Activated naive CD4-positive, alpha-beta T cell treated with anti-CD3 and anti-CD28 coated beads, Interleukin-2, amount 50 U/mL, for 72 hours (primary cell): ENCODE measurements at places on chromosomes 11 and 22.

DNA sequence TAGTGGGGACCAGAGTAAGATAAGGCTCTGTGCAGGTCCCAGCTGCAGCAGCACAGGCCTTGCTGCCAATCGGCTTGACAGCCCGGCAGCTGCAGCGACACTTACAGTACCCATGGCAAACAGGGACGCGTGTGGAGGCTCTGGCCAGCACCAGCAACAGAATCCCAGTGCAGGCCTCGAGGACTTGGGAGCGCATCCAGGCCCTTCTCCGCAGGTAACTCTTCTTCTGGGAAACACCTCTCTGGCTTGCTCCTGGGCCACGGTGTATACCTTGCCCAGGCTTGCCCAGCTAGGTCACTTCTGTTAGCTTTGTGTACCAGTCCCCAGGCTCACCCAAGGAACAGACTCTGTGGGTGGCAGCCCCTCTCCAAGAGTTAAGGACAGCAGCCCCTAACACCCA, 126.7 kb downstream of the CTTN start:
- no peak for DNase-seq

DNA sequence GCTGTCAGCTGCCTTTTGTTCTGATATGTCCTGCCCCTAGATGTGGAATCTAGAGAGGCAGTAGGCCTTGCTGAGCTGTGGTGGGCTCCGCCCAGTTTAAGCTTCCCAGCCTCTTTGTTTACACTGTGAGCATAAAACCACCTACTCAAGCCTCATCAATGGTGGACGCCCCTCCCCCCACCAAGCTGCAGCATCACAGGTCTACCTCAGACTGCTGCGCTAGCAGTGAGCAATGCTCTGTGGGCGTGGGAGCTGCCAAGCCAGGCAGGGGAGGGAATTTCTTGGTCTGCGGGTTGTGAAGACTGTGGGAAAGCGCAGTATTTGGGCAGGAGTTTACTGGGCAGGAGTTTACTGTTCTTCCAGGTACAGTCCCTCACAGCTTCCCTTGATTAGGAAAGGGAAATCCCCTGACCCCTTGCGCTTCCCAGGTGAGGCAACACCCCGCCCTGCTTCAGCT, 98.5 kb downstream of the SMCO4 start:
- no peak for DNase-seq

DNA sequence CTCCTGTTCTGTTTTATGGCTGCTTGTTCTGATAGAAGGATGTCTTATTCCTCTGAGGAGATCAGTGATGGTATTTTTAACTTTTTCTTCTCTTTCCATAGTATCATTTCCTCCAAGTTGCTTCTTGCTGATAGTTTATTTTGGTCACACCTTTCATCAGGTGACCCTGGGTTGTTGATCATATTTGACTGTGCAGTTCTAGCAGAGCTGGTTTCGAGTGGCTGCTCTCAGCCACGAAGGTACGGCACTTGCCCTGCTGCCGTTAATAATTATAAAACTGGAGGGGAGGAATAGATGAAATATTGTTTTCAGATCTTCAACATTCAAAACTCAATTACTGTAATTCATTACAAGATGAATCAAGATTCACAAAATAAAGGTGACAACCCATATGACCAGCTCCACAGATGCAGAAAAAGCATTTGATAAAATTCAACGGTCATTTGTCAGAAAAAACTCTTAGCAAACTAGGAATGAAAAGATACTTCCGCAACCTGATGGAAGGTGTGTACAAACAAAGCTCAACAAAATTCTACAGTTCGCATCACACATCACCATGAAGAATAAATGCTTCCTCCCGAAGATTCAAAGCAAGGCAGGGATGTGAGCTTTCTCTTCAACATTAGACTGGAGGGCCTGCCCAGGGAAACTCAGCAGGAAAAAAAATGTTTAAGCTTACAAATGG, 59.2 kb upstream of the RTL6 start:
- no peak for DNase-seq

- no peak for DNase-seq
Observed at GRCh38 chr22:24289741-24290163, 19.1 kb downstream of the SPECC1L start.

GRCh38 chr22:45860201-45860600, 116.8 kb downstream of the WNT7B start:
- no peak for DNase-seq

GRCh38 chr11:70742553-70743291, 344.4 kb downstream of the CTTN start:
- DNase-seq: no peak

DNA sequence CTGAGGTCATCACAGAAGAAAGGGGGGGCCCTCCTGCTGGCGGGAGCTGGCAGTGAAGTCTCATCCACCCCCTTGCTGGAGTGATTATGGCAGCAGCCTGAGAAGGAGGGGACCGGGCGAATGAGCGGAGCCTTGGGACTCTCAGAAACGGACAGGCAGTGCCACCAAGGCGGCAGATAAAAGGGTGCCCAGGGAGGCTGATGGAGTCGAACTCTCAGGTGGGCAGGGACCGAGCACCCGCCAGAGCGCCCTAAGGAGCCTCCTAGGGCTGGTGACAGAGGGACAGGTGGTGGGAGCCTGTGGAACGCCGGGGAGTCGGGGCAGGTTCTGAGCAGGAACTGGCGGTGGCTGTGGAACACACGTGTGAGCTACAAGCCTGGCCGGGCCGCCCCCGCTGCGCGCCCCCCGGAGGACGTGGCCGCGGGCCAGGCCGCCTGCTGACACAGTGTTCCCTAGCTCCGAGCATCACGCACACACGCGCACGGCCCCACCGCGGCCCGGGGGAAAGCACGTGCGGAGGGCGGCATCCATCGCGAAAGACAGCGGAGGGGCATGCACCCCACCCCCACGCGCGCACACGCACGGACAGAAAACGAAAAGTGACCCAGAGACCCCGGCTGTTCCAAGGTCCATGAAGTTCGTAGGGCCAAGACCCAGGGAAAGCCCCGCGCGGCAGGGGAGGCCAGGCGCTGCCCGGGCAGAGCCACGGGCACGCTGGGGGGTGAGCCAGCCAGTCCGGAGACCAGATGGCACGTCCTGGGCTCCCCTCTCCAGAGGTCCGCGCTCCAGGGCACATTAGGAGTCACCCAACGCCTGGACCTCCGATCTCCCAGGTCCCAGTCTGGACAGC, 1.0 kb downstream of the VWCE start:
- peak; percentile 70 for DNase-seq

- no peak for DNase-seq
Observed at GRCh38 chr11:12454782-12455181, 77.4 kb downstream of the PARVA start.

GRCh38 chr11:102604875-102605274, 20.3 kb downstream of the MMP20 start:
- DNase-seq: no peak

- DNase-seq: no peak
Observed at GRCh38 chr11:89321401-89321800, 143.7 kb downstream of the TYR start.

DNA sequence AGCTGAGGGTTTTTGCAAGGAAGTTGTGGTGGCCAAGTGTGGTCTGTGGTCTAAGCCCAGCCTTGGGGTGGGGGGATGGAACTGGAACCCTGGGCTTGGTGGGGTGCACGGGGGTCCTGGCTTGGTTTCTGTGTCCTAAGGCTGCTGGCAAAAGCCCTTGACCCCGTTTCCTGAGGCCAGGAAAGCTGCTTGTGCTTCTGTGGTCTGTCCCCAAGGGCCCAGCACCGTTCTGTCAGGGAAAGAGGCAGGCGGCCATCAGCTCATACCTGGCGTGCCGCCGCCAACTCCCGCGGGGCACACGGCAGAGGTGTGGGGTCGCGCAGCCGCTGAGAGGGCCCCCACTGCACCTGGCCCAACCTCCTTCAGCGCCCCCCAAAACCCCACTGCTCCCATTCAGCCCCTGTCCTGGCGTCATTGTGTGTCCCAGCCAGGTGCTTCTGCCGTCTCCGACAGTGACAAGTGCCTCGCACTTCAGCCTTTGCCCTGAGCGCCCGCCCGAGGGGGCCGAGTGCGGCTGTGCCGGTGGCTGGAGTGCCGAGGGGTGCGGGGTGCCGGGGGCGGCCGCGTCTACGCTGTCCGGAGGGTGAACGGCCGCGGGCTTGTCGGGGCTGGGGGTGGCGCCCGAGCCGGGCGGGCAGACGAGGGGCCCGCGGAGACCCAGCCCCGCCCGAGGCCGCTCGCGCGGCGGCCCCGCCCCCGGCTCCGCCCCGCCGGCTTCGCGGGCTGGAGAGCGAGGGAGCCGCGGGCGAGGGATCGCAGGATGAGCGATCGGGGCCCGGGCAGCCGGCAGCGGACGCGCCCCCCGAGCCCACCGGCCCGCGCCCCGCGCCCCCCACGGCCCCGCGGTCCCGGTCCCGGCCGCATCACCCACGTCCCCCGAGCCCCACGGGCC, at the start of gene CNIH2:
Gene CNIH2 (plus strand): TSS at position 705 of the 892 bp plus-strand sequence. CDS start 282 bp downstream, outside the sequence.
- peak; percentile 65 for DNase-seq

- no peak for DNase-seq
Observed at GRCh38 chr11:43515090-43515489, 156.4 kb downstream of the TTC17 start.

DNA sequence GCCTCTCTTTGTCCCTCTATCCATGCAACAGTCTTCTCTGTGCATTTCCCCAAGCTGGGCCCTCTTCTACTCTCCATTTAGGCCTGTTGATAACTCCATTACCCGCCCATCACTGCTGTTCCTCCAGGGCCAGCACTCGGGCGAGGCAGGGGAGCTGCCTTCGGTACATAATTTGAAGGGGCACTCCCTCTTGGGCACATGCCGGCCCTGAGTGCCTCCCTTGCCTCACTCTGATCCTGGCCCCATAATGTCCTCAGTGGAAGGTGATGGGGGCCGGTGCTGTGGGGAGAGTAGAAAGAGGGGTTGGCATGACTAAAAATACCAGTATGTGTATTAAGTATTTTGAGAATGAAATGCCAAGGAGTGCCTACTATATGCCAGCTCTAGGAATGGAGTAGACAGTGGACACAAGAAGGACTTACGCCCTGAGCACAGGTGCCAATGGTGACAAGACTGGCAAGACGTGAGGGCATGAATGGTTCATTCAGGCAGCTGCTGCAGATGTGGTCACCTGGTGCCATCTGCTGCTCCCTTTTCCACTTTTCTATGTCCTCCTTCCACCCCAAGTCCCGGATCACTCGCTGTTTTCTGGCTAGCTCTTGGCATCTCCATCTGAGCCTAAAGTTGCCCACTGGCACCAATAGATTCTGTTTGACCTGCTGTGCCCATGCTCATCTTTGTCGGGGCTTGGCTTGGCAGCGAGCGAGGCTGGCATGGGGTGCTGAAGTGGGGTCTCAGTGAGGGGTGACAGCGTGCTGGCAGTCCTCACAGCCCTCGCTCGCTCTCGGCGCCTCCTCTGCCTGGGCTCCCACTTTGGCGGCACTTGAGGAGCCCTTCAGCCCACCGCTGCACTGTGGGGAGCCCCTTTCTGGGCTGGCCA, 22.6 kb downstream of the TMEM218 start:
- no peak for DNase-seq

DNA sequence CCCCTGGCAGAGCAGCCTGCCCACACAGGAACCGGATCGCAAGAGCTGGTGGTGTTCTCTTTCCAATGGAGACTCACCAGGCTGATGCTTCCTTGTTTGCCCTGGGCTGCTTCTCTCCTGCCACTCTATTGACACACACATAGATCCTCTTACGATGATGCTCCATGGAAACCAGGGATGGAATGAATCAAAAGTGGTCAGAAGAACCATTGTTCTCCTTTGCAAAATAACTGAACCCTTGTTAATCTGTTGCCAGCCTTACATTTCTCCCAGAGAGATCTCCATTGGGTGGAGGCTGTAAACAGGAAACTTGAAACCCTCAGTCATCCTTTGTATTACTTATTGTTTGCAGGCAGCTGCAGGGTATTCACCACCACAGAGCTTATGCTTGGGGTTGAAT, 24.6 kb upstream of the LDLRAD3 start:
- DNase-seq: no peak

DNA sequence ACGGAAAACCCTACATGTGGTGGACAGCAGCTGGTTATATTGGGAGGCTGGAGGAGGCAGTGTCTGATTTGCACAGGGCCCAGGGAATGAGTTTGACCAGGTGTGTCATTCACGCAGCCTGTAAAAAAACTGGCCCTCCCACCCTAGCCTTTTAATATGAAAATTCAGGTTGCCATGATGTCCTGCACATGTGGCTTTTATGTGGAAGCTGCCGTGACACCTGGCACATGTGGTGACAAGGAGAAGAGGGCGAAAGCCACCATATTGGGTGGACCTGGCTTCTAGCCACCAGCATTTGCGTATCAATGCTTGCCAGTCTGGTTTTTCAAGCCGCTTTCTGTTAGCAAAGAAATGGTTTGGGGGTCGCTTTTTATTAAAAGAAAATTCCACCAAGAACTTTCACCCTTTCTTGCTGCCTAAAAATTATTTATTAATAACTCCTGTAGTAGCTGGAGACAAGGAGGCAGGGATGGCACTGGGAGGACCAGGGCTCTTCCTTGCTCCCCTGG, 43.4 kb downstream of the ZNF280B start:
- DNase-seq: no peak

DNA sequence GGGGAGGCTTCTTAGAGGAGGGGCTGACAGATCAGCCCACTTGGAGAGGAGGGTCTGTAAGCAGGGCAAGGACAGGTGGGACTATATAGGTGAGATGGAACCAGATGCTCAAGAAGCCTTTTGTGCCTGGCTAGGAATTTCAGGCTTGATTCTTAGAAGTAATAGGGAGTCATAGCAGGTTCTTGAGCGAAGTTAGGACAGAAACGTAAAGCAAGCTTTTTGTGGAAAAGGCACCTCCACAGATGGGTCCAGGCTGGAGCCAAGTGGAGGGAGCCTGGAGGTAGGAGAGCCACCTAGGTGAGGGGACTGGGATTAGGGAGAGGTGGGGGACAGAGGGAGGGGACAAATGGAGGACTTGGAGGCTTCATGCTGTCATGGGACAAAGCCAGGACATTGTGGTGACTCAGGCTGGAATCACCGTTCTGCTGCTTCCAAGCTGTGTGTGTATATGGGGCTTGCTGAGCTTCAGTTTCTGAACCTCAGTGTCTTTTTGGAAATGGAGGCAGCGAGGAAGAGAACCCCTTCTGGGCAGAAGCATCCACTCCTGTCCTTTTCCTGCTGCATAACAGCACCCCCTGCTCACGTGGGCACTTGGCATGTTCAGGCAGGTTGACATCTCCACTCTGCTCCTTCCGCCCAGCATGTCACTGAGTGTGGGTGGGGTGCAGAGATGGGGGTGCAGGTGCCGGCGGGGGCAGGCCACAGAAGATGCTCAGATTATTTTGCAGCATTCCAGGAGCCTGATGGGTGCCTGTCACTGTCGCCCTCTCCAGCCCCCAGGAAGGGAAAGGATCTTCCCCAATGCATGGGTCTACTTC, 58.0 kb downstream of the MCM5 start:
- no peak for DNase-seq

DNA sequence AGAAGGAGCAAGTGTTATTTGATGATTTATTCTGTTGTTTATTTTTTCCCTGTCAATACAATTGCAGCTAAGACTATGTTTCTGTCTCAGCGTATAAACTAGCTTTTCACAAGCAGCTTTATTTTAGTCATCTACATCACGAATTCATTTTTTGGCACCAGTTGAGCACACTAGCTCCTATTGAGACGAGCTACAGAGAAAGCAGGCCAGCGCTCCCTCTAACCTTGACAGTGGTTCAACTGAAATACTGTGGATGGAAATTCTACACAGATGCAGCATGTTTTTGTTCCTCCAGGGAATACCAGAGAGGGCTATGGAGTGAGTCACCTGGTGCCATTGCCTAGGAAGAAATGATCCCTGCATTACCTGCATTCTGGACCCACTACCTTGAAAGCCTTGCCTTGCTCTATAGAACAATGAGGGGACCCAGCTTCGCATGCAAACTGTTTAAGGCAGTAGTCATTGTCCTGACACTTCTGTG, 108.2 kb upstream of the ARHGAP42 start:
- DNase-seq: no peak
